ENCODE measurements at places on chromosomes 5 and 9. TPM values are rescaled to one million over a fixed set of nuclear protein-coding genes. Genes with fewer than 3 reads are reported as not detected.

DNA sequence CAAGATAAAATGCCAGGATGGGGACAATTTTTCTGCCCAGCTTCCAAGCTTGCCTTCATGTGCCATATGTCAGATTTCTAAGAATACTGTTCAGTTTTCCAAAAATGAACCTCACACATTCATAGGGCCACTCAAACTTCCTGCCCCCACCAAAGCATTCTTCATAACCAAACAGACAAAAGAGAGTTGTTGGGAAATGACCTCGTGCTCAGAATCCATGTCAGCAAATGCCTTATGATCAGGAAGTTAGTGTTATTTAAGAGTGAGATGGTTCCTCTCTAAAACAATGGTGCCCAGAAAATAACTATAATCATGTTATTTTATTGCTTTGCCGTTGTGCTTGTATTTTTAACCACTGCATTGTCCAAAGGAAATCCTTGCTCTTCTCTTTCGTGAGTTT is 208.2 kb downstream of the ZNF608 start:
- DNase-seq, result no peak

- DNase-seq, result no peak
These were observed 17.8 kb downstream of the ENTREP1 start for GRCh38 chr9:69342769-69343168.

The SARDH gene
- total RNA-seq, result 14.1 TPM

The IL3 gene
- not detected for total RNA-seq

The SHROOM1 gene
- 5.0 TPM for total RNA-seq

The OR1Q1 gene
- not detected for total RNA-seq

- no peak for DNase-seq
These were observed 26.9 kb upstream of the ITGA1 start for GRCh38 chr5:52760695-52761366.

The PNPLA7 gene
- total RNA-seq, result 25.7 TPM

GRCh38 chr5:175813943-175814630 is 57.3 kb upstream of the CPLX2 start:
- DNase-seq, result no peak

The SEMA6A gene
- total RNA-seq, result 22.4 TPM

GRCh38 chr5:139808481-139809330 is 13.1 kb downstream of the PSD2 start:
- no peak for DNase-seq

DNA sequence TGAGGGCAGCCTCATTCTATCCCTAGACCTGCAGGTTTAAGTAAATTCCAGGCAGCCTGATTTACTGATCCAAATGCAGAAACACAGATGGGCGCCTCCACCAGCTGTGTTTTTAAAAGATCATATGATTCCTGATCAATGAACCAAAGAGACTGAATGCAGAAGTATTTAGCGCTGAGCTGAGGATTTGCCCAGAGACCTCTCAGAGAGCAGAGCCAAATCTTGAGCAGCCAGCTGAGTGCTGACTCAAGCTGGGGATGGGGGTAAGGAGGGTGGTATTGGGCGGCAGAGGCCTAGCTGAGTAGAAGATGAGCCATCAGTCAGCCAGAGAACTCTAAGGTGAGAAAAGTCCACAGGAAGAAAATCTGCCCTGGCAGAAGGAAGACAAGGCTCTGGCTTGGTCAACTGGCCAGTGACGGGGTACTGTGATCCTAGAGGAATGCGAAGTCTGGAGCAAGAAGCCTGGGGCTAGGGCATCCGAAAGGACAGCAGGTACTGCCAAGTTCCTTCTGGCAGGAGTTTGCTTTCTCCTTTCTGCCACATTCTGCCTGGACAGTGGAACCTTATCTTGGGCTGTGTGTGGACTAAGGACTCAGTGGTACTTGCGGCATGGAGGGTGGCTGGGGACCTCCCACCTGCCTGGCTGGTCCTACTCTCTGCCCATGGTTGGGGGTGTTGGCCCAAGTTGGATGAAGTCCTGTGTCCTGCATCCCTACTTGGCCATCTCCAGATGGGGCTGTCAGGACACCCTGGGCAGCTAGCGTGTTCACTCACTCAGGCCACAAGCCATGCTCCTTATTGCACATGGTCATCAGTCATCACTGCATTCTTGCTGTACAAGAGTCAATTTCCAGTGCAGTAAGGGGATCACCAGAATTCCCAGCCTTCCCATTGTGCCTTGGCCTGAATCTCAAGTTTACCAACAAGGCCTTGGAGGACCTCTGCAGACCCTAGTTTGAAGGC is 34.5 kb upstream of the CDKN2AIPNL start:
- no peak for DNase-seq

DNA sequence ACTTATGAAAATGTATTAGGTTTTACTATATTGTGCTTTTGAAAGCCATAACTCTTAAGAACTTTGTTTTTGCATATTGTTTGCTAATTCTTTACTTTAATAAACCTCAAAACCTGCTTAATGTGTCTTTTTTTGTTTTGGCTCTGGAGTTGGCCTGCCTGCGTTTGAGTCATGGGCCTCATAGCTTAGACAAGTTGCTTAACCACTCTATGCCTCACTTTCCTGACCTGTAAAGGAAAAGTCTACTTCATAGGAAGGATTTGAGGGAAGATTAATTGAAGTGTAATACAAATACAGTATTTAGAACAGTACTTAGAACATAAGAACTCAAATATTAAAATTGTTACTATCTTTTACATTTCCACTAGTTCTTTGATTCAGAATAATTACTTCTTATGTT is 10.3 kb downstream of the SMIM32 start:
- DNase-seq, result no peak

GRCh38 chr9:7145361-7146069 is 387.7 kb downstream of the KDM4C start:
- DNase-seq, result no peak

The RHOBTB3 gene
- total RNA-seq, result 126 TPM

DNA sequence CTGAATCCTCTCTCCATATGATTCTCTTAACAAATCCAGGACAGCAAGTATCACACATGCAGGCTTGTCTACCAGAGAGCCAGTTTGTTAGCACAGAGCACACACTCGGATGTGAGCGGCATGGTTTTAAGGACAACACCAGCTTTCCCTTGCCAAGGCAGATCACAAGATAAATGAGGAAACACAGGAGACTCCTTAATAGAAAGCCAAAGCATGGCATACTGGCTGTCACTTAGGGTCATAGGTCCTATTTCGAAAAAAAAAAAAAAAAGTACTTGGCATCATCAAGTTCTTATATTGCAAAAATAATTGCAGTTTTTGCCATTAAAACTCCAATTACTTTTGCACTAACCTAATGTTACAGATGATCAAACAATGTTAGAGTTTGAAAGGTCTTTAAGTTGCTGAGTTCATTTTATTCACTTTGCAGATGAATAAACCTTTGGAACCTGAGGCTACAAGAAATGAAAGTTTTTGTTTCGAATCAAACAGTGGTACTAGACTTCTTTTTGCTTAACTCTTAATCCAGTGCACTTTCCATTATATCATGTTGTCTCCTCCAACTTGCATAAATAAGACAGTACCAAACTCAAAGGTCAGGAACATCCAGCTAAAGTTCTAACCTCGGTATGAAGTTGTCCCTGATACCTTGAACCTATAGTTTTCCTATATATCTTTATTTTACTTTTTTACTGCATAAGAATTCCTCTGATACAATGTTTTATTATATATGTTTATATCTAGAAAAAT is 138.5 kb downstream of the MPDZ start:
- DNase-seq, result no peak

- DNase-seq, result no peak
These were observed 52.6 kb downstream of the NDUFS4 start for GRCh38 chr5:53613061-53613460.

- no peak for DNase-seq
These were observed 17.3 kb upstream of the TNIP1 start for GRCh38 chr5:151097820-151098767.

DNA sequence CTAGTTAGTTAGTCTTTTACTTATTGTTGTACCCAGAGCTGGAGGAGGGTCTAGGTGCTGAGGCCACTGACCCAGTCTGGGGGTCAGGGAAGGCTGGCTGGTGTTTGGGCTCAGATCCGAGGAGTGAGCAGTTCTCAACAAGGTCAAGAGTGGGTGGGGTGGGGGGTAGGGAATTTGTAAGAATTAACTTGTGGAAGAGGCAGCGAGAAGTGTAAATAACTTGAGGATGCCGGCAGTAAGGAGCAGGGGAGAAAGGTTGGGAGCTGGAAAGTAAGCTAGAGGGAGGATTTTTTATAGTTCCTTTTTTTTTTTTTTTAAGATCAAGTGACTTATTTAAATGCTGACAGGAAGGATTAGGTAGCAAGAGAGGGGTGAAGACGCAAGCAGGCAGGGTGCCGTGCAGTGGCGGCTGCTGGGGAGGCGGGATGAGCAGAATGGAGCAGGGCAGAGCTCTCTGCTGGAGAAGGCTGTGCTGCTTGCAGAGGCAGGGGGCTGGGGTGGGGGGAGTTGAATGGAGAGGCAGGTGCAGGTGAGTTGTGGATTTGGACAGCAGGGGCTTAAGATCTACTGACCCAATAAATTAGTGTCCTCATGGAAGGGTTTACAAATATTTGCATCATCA is 35.3 kb upstream of the SMIM32 start:
- DNase-seq, result no peak

DNA sequence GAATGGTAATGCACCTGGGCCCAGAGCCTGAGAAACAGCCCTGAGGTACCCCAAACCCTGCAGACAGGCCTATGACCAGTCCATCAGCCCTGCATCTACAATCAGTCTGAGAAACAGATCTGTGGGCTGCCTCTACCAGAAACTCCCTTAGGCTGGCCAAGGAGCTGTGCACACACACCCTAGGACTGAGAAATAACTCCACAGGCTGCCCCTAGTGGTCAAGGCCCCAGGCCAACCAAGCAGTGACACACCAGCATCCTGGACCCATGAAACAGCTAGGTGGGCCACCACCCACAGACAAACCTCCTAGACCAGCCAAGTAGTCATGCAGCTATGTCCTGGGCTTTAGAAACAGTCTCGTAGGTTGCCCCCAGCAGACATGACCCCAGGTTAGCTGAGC is 253.6 kb upstream of the VLDLR start:
- DNase-seq, result no peak

DNA sequence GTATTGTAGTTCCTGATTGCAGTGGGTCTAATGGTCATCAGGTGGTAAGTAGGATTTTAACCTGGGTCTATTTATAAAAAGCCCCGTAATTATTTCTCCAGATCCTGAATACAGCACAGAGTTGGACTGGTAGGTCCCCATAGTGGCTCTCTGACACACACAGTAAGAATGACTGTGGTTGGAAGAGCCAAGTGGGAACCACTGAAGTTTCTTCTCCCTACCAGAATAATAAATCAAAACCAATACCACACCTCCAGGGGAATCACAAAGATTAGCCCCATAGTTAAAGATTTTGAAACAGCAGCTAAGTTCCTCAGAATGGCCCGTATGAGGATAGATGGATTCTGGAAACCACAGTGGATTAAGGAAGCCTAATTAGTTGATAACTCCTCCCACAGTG is 68.4 kb upstream of the ZFR start:
- DNase-seq, result no peak

DNA sequence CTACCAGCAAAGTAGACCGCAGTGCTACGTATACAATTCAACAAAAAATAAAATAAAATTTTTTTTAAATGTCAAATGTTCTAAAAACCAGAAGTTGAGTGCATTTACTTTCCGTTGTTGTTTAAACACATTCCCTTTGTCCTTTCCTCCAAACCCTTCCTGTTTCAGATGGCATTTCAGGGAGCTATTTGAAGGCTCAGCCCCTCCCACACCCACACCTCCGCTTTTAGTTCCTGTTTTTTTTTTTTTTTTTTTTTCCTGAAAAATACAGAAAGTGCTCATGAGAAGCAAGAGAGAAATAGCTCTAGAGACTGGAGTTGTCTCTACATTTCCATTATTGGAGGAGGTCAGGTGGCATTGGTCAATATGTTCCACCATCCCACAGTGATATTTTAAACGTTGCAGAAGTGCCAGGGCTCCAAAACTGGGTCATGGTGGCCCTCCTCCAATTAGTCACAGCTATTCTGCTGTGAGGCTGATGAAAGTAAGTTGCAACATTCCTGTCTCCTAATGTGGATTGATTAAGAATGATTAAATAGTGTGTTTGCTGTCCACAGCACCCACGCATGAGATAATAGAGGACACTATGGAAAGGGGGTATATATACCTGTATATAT is 106.9 kb downstream of the GABRG2 start:
- DNase-seq, result no peak

GRCh38 chr5:37631939-37632338 is 207.9 kb downstream of the GDNF start:
- no peak for DNase-seq

- no peak for DNase-seq
These were observed 155.8 kb upstream of the GRAMD2B start for GRCh38 chr5:126267438-126267837.

The SLC46A2 gene
- total RNA-seq, result not detected

- DNase-seq, result no peak
These were observed 62.1 kb downstream of the C9orf50 start for GRCh38 chr9:129558551-129559505.

- peak; percentile 8 for DNase-seq
These were observed 29.8 kb upstream of the SLC6A3 start for GRCh38 chr5:1474866-1475543.
